ENCODE measurements at places on chromosomes 13 and 19.
A peak's percentile ranks its signal among the peaks of the same experiment; 100 is the strongest.

GRCh38 chr19:4199699-4200293 is 17.3 kb downstream of the ANKRD24 start:
- DNase-seq, result no peak

DNA sequence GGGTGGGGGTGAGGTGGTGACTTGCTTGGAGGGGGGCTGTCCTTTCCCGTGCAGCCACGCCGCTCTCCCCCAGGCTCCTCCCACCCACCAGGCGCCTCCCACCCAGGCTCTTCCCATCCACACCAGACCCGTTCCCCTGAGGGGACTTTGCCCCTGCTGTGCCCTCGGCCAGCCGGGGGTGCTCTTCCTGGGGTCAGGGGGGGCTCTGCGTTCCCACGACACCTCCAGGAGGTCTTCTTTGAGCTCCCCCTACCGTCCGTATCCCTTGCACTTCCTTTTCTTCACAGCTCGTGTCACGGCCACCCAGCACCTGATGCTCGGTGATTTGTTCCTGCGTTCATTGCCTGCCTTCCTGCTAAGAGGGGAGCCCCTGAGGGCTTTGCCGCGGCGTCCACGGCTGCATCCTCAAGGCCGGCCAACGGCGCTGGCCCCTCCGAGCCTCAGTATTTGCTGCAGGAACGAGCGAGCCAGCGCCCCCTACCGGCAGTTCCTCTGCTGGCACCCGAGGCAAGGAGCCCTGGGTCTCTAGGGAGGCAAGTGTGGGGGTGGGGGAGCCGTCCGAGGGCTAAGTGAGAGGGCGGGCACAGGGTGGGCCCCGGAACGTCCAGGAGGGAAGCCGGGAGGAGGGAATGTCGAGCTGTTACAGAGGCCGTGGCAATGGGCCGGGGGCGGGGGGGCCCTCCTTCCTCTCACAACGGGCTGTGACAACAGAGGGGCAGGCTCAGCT is 11.8 kb downstream of the LRRC4B start:
- DNase-seq, result peak; percentile 60

GRCh38 chr13:97246596-97247158 is 24.5 kb downstream of the MBNL2 start:
- no peak for DNase-seq

DNA sequence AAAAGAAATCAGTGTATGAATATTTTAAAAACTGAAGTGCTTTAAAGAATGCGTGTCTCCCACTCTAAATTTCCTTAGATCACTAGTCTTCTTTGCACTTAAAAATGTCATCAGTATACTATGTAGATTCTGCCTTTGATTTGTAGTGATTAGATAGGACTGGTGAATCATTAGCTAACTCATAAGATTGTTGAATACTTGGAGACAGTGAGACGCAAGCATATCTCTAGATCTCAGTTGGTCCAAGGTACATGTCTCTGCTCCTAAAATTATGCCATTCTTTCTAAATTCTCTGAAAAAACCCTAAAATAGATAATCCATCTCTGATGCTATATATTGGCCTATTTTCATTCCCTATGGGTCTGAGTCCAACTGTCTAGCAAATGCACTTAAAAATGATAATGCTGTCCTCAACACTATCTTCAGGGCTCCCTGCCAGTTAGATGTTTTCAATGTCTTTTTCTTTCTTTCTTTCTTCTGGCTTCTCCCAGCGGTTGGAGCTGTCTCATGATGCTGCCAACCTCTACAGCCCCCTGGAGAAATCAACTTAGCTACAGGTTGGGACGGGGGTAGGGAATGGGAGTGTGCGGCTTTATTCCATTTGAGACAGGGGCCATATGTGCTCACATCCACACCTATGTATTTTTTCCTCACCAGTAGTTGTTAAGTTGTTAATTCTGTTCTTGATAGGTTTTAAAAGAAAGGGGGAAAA is 301.0 kb downstream of the NDFIP2 start:
- no peak for DNase-seq

DNA sequence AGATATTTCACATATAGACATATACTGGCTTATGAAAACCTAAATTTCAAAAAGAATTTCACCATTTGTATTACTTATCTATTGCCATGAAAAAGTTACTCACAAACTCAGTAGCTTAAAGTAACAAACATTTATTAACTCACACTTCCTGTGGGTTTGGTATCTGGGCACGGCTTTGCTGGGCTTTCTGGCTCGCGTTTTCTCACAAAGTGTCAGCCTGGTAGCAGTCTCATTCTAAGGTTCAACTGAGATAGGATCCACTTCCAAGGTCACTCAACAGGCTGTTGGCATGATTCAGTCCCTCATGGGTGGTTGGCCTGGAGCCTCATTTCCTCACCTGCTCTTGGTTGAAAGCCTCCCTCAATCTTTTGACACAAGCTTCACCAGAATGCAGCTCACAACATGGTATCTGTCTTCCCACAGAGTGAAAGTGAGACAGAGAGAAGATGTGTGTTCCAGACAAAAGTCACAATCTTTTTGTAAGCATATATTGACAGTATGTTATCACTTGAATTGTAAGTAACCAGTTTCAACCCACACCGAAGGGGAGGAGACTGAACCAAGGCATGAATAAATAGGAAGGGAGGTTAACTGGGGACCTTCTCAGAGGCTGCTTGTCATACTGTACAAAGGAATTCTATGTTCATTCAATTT is 1065.8 kb upstream of the SPRY2 start:
- no peak for DNase-seq

- DNase-seq, result no peak
These were observed 393.0 kb downstream of the LMO7 start for GRCh38 chr13:76029088-76029487.

DNA sequence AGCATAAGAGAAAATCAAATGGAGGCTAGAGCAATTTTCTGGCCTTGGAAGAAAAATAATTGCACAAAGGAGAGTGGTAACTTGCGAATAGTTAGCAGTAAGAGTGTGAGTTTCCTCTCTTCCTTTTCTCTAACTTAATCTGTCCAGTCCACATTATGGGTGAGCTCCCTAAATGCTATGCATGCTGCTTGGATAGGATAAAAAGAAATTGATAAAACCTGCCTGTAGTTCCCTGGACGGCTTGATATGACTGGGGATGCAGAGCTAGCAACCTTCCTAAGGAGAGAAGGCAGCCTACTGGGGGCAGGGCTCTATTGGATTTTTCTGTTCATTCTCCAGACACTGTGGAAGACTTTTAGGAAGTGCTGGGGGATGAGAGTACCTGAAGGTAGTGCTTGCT is 311.3 kb downstream of the LMO7 start:
- no peak for DNase-seq

DNA sequence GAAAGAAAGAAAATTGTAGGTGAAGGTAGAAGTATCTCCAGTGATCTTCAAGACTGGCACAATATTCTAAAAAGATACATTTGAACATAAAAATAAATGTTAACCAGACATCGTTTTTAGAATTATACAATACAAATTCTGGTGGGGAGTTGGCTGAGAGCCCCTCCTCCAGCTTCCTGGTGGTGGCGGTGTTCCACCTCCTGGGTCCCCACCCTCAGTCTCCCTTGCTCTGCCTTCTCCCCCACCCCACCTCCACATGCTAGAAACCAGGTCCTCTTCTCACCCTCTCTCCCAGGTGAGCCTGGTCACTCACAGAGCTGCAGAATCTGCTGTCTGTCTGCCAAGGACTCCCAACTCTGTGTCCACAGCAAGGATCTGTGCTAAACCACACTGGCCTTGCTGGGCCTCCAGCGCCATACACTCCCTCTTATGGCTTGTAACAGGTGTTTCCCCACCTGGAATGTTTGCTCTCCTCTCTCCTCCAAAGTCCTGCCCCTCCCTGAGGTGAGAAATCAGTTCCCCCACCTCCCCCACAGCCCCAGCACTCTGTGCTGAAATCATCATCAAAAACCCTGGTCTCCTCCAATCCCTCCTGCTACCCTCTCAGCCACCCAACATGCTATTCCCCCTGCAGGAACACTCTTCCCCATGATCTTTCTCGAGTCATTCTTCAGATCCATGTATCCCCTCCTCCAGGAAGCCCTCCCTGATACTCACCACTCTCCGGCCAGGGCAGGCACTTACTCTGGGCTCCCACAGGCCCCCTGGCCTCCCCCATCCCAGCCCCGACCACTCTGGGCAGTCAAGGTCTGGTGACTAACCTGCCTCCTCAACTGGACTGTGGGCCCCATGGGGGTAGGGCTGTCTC is 20.5 kb upstream of the CYP2S1 start:
- DNase-seq, result no peak

DNA sequence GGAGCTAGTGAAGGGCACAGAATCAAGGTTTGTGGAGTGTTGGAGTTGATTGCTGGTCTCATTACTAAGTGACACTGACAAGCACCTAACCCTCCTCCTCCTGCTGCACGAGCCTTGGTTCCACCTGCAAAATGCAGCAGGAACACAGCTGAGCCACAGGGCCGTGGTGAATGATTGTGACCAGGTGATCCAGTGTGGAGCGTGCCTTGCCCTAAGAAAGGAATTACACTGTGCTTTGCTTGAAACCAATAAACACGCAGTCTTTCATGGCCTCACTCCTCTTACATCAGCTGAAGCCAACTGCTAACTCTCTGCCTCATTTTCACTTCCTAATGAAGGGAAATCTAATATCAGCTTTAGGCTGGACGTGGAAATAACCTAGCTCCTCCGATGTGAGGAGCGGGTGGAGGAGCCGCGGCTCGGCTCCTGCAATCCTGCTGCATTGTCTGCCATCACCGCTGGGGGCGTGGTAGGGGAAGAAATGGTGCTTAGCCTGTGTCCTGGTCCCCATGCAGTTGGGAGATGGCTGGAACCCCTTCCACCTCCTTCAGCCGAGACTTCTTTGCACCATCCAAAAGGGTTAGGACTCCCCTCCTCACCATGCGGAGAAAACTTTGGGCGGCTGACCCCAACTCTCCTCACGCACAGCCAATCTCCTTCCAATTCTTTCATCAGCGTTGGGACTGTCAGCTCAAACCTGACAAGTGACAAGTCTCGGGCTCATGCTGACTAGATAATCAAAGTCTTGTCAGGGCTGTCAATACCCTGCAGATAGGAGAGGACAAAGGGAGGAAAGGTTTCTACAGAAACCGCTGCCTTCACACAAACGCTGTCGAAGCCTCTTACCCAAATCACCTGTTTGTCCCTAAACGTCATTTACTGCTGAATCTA is 427.9 kb downstream of the ZNF536 start:
- DNase-seq, result no peak

DNA sequence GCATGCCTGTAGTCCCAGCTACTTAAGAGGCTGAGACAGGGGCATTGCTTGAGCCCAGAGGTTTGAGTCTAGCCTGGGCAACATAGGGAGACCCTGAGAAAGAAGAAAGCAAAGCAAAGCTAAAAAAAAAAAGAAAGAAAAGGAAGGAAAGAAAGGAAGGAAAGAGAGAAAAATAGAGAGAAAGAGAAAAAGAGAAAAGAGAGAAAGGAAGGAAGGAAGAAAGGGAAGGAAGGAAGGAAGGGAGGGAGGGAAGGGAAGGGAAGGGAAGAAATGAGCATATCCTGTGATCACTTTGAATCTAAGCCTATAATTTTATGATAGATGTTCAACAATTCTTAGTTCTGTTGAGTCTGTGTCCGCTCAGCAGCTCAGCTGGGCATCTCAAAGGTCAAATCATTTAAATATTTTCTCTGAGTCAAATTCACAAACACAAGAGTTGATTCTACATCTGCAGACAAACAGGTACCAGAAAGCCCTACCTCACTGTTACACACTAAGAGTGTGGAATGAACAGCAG is 70.4 kb downstream of the SUCLA2 start:
- no peak for DNase-seq

- no peak for DNase-seq
These were observed 14.6 kb downstream of the LHFPL6 start for GRCh38 chr13:39588384-39588783.

GRCh38 chr13:27917121-27917947 is 2.5 kb upstream of the PDX1 start:
- no peak for DNase-seq

GRCh38 chr19:28898249-28898648 is 314.7 kb downstream of the UQCRFS1 start:
- DNase-seq, result no peak

DNA sequence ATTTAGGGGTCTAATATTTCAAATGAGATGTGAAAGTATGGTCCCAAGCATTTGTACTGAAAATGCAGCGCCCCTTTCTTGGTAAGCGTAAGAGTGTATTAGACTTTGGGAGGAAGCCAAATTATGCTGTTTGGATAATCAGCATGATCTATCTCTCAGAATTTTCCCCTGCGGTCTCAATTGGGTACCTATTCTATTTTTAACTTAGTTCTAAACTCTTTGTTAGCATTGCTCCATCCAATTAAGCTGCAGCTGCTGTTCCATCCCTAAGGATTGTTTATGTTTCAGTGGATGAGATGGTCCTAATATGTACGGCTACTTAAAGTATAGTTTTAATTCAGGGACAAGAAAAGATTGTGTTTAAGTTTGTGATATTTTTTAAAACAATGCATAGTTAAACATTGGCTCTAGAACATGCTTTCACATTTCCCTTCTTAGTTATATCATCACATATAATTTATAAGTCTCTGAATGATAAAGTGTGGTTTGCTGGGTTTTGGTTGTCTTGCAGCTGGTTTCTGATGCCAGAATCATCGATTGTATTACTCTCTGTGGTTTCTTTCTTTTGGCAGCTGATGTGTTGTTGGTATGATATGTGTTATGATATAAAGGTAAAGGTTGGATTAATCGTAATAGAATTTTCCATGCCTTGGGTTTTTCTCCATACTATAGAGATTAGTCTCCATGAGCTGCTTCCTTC is 15.0 kb downstream of the POLR1D start:
- DNase-seq, result peak; percentile 35

GRCh38 chr13:98454389-98454881 is 122.5 kb downstream of the STK24 start:
- DNase-seq, result peak; percentile 73

- no peak for DNase-seq
These were observed 312 bp downstream of the GSK3A start for GRCh38 chr19:42242069-42242511.

DNA sequence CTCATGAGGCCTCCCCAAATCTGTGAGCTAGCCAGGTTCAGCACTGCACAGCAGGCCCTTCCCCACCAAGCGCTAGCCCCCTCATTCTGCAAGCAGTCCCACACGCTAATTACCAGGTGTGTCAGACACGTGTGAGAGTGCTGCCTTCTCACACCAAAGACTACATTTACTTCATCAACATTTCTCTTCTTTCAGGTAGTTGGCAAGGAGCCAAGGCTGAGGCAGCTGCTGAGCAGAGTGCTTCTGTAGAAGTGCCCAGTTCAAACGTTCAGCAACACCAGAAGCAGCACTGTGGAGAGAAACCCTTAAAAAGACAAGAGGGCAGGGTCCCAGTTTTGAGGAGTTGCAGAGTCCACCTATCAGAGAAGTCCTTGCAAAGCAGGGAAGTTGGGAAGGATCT is 6.4 kb downstream of the ZNF773 start:
- DNase-seq, result no peak

GRCh38 chr13:74336546-74336945 is 202.3 kb upstream of the KLF12 start:
- DNase-seq, result no peak

- no peak for DNase-seq
These were observed 43.8 kb downstream of the ESD start for GRCh38 chr13:46753137-46753536.

Data from Jurkat, Clone E6-1 (cell line).